Stimulated activated CD8-positive, alpha-beta memory T cell treated with anti-CD3 and anti-CD28 coated beads, Interleukin-4, amount 100 ng/mL, for 1 hour (primary cell): ENCODE measurements at places on chromosomes 12 and 14.

GRCh38 chr12:130601327-130601726, 114.8 kb downstream of the RIMBP2 start:
- DNase-seq = no peak

- DNase-seq = no peak
Measured at GRCh38 chr14:100289916-100290606, 16.2 kb downstream of the SLC25A29 start.

DNA sequence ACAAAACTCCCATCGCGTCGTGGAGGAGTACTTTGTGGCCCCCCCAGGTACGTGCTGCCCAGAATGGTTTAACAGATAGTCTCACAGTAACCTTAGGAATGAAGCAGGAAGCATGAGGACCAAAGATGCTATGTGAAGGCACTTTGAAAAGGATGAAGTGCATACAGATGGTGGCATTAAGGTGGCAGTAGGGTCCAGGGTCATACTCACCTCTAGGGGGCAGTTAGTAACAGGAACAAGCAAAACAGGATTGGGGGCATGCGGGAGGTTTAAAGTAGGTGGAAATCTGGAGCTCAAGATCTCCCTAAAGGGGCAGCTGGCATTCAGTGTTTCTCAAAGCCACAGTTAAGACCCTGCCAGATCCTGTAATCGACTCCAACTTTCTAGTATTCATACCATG, 10.9 kb downstream of the GATC start:
- DNase-seq = no peak

- DNase-seq = peak; percentile 11
Measured at GRCh38 chr12:27013611-27014084, 536 bp downstream of the TM7SF3 start.

GRCh38 chr12:91695964-91696363, 449.7 kb downstream of the BTG1 start:
- DNase-seq = no peak

GRCh38 chr14:79298373-79298772, 912.9 kb downstream of the DIO2 start:
- DNase-seq = no peak

DNA sequence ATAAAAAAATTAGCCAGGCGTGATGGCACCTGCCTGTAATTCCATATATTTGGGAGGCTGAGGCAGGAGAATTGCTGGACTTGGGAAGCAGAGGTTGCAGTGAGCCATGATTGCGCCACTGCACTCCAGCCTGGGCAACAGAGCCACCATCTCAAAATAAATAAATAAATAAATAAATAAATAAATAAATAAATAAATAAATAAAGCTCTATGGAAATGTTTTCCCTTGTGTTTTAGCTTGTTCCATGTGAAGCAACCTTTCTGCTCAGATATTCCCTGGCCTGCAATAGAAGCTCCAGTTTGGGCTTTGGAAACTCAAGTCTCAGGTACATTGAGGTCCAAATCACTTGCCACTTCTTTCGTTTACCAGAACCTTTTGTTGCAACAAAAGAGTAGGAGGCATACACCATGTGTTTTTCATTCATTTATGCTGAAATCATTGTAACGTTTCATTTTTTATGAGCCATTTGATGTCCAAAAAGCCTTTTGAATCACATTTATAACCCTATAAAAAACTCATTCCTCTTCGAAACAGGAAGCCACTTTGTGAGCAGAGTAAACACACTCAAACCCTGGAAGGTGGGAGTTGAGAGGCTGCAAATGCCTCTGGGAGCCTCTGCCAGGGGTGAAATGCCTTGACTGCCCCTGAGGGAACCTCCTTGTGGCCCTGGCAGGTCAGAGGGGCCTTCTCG, 376.6 kb upstream of the TBX3 start:
- no peak for DNase-seq

DNA sequence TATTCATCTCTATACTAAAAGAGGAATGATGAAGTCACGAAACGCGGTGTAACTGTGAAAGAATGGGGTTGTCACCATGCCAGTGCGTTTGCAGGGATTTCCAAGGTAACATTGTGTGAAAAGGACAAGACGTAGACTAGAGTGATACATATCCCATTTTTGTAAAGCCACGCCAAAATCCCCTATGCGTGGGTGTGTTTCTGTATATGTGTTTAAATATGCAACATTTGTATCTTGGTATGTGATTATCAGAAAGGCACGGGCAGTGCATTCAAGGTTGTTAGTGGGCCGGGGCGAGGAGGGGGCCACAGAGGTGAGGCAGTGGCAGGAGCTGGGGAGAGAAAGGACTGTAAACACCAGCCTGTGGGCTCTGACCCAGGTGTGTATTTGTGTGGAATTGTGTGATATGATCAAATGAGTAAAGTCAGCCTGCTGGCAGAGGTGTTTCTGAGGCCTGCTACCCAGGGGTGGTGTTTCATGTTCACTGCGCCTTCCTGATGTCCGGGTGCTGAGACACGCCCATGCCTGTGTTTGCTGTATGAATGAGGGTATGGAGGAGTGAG, 137.8 kb downstream of the ADGRD1 start:
- no peak for DNase-seq
